ENCODE measurements at places on chromosomes 16 and 17. TPM values are rescaled to one million over a fixed set of nuclear protein-coding genes. Genes with fewer than 3 reads are reported as not detected.

- no peak for DNase-seq
These were observed 942 bp downstream of the LDAF1 start for GRCh38 chr16:21159281-21159951.

- DNase-seq: no peak
These were observed 4.8 kb downstream of the SLC6A4 start for GRCh38 chr17:30230596-30231125.

DNA sequence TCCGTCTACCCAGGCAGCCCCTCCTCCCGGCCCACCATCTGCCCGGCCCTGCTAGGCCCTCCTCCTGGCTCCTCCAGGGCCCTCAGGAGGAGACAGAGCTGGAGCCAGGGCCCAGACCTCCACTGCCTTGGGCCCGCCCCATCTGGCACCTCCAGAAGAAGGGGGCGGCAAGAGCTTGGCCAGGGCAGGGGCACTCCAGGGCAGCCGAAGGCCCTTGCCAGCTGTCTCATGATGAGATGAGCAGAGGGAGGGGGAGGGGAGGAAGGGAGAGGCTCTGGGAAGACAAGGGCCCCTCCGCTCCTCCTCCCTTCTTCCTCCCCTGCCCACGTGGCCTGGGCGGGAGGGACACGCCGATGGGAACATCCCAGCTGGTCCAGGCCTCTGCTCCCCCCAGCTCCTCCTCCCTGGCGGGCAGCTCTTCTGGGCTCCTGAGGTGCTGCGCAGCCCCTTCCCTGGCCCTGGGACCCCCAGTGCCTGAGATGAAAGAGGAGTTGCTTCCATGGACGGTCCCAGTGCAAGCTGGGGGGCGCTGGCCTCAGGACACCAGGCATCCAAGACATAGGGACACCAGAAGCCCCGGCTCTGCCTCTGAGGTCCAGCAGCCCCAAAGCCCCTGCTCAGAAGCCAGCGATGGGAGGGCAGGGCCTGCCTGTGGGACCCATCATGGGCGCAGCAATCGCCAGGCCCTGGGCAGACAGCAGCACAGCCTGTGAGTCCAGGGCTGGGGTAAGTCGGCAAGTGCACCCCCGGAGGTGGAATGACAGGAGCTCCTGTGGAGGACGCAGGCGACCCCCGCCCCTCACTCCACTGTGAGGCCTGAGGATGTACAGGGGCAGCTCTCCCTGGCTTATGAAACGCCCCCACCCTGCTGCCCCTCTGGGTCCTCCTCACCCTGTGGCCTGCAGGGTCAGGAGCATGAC lies 23.6 kb upstream of the ENPP7 start:
- DNase-seq: no peak

- no peak for DNase-seq
These were observed 12.4 kb downstream of the UBALD1 start for GRCh38 chr16:4602331-4602730.

Gene NKD1
- 2.2 TPM for total RNA-seq

All from occipital lobe (tissue), 3 donors.